ENCODE measurements at places on chromosomes 2 and 18.

DNA sequence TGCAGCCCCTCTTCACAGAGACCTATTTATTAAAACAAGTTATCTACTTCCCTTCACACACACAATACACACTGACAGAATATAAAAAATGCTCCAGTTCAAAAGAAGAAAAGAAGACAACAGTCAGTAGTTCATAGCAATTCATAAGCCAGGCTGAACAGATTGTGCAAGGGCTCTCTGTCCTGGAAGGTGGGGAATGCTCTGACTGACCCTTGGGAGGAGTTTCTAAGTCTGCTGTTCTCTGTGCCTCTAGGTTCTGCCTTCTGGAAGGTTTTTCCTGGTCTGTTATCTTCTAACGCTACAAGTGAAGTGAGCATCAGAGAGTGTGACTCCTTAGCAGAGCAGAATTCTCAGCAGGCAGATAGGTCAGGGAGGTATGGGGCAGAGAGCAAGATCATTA lies 35.7 kb downstream of the SP3 start:
- no peak for DNase-seq

- no peak for DNase-seq
Observed at GRCh38 chr2:25354116-25354515, 12.4 kb upstream of the DNMT3A start.

DNA sequence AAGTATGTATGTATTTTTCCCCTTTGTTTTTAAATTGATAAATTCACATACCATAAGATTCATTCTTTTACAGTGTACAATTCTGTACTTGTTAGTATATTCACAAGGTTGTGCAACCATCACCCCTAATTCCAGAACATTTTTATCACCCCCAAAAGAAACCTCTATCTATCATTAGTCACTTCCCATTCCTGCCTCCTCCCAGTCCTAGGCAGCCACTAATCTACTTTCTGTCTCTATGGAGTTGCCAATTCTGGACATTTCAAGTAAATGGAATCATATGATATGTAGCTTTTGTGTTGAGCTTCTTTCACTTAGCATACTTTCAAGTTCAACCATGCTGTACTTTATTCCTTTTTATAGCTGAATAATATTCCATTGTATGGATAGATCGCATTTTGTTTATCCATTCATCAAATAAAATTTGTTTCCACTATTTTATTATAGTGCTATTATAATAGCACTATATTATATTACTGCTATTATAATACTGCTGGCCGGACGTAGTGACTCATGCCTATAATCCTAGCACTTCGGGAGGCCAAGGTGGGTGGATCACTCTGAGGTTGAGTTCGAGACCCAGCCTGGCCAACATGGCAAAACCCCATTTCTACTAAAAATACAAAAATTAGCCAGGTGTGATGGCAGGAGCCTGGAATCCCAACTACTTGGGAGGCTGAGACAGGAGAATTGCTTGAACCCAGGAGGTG lies 10.9 kb downstream of the STARD7 start:
- DNase-seq, result no peak

GRCh38 chr2:172969166-172969565 lies 106.5 kb upstream of the MAP3K20 start:
- no peak for DNase-seq
